Caco-2 (cell line): ENCODE measurements at places on chromosomes 1 and 21. TPM values are rescaled to one million over a fixed set of nuclear protein-coding genes. Genes with fewer than 3 reads are reported as not detected.

The AADACL4 gene
- not detected in 2 replicates for total RNA-seq

The CBR3 gene
- total RNA-seq: 0.46 TPM in 1 of 2 replicates, not detected in the other

- H3K27ac ChIP-seq: no peak overlapping the region
- H3K27me3 ChIP-seq: no peaks in the 10 kb centered on the region; the same call in none of the 2 replicates
- H3K36me3 ChIP-seq: no peaks in the 10 kb centered on the region
Observed at GRCh38 chr1:201693890-201694607, 134.9 kb upstream of the IPO9 start.

GRCh38 chr21:46202592-46203202 lies 18.4 kb upstream of the SPATC1L start:
- H3K36me3 ChIP-seq: peaks cover 2% of the 10 kb centered on the region
- H3K4me1 ChIP-seq: no peaks in the 10 kb centered on the region
- H3K4me3 ChIP-seq: no peak overlapping the region

GRCh38 chr1:22176258-22176657 lies 33.4 kb upstream of the WNT4 start:
- no peaks in the 10 kb centered on the region for H3K36me3 ChIP-seq
- H3K27me3 ChIP-seq: no peaks in the 10 kb centered on the region
- H3K27ac ChIP-seq: no peak overlapping the region
- H3K4me1 ChIP-seq: no peaks in the 10 kb centered on the region

DNA sequence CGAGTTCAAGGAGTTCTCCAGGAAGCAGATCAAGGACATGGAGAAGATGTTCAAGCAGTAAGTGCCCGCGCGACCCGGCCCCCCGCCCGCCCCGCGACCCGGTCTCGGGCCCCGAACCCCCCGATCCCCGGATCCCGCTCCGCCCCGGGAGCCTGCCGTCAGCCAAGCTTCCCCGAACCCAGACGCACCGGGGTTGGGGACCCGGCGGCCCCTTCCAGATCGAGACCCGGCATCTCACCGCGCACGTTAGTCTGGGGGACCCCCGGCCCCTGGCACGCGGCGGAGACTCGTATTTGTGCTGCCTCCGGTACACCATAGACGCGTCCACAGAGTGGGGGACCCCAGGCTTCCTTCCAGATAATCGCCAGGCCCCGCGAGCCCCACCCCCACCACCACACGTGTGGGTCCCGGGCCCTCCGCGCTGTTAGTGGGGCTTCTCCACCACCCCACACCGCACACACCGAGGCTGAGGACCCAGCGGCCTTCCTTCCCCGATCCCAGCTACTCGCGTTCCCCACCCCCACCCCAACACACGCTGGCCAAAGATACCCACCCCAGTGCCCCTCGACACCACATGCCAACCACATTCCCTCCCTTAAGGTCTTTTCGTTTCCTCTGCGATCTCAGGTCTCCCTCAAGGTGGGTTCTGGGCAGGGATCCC lies 665 bp downstream of the EFHD2 start:
- H3K27me3 ChIP-seq: no peaks in the 10 kb centered on the region
- no peak for DNase-seq
- peak overlapping the region; percentile 49 for H3K27ac ChIP-seq
- no peaks in the 10 kb centered on the region; the same call in 1 of the 2 replicates for H3K36me3 ChIP-seq
- peaks cover 12% of the 10 kb centered on the region; the same call in 1 of the 2 replicates for H3K4me1 ChIP-seq

DNA sequence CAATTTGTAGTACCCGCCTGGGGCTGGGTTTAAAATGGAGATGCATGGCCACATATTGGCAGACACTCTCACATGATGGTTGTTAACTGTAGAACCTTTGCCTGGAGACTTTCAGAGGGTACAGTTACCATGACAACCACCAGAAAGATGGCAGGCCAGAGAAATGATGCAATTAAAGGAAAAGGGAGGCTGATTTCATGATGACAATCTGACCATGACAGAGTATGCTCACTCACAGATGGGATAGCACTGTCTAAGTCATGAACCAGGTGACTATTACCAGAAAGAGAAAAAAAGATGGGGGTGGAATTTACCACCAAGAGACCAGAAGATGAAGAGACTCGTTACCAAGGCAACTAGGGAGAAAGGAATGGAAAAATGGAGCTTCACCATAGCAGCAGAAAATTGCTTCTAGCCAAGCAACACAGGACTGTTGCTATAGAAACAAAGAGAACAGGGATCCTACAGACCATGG lies 3.5 kb upstream of the TRIT1 start:
- H3K27me3 ChIP-seq: no peaks in the 10 kb centered on the region
- DNase-seq: no peak
- H3K36me3 ChIP-seq: no peaks in the 10 kb centered on the region
- H3K4me1 ChIP-seq: peaks cover 8% of the 10 kb centered on the region
